ENCODE measurements at places on chromosomes 3 and 15.

DNA sequence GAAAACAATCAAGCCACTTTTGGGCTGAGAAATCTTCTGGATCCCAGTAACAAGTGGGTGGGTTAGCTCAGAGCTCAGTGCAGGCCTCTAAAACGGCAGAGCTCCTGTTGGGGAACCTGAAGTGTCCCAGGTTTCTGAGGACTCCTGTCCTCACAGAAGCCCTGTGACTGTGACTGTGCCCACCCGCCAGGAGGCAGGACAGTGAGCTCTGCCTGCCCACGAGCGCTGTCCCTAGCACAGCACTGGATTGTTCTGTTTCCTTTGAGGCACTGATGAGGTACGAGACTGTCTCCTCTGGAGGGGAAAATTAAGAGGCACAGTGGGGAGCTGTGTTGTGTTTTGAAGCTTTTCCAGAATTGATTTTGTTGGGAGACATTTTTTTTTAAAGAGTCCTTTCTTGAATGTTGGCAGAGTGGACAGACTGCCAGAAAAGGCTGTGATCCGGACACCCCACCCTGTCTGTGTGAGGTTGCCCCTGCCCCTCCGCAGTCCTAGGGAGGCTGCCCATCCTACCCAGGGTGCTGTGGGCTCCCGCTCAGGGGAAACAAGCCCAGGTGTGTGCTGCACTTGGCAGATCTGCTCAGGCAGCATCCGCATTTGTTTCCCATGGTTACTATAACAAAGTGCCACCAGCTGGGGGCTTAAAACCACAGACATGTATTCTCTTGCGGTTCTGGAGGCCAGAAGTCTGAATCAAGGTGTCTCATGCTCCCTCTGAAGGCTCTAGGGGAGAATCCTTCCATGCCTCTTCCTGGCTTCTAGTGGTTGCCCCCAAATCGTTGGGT, 66.6 kb upstream of the LARS2 start:
- DNase-seq: no peak

GRCh38 chr15:72201391-72201921, 3.9 kb upstream of the GRAMD2A start:
- no peak for DNase-seq

GRCh38 chr3:177936721-177937120, 599.5 kb upstream of the KCNMB2 start:
- no peak for DNase-seq

DNA sequence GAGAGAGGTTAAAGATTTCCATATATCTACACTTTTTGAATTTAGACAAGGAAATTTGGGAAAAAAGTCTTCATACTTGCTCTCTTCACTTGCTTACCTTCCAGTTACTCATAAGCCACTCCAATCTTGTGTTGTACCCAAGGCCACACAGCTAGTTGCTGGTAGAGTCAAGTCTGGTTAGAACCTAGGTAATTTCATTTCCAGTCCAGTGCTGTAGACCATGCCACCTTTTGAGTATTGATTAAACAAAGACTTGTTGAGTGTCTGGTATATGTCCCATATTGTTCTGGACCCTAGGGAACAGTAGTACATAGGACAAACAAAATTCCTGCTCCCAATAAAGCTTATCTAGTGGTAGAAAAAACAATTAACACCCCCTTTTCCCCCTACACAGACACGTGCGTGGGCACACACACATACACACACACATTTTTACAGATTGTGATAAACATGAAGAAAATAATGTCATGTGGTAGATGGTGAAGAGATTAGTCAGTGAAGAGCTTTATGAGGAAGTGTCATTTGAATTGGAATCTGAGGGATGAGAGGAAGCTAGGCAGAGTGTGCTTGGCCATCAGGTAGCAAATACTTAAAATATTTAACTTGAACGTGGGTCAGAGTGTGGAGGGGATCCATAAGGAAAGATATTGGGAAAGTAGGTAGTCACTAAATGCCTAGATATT, 2.1 kb downstream of the CMC1 start:
- no peak for DNase-seq

DNA sequence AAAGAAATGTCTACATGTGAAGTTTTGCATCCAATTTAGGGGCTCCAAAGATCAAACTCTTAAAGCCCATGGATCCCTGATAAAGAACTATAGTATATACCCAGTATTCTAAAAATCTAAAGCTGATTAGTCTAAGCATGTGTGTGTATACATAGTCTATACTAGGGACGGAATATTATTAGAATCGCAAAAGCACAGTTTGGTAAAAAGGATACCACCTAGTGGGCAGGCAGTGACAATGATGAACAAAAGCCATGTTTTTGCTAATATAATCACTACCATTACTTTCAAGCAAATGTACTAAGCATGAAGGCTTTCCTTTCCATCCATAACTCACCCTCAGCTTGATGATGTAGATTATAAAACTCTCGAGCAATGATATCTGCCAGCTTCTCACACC, 16.5 kb downstream of the POLQ start:
- DNase-seq: no peak

- DNase-seq: no peak
These were observed 91.9 kb downstream of the THSD4 start for GRCh38 chr15:71207141-71207540.

- no peak for DNase-seq
These were observed 405.7 kb downstream of the LSAMP start for GRCh38 chr3:116039651-116039985.

GRCh38 chr3:66386011-66386924, 114.6 kb downstream of the LRIG1 start:
- DNase-seq: no peak

GRCh38 chr3:11211531-11212298, 57.4 kb downstream of the HRH1 start:
- DNase-seq: no peak

- no peak for DNase-seq
These were observed 573.4 kb downstream of the NAALADL2 start for GRCh38 chr3:175432376-175433025.

DNA sequence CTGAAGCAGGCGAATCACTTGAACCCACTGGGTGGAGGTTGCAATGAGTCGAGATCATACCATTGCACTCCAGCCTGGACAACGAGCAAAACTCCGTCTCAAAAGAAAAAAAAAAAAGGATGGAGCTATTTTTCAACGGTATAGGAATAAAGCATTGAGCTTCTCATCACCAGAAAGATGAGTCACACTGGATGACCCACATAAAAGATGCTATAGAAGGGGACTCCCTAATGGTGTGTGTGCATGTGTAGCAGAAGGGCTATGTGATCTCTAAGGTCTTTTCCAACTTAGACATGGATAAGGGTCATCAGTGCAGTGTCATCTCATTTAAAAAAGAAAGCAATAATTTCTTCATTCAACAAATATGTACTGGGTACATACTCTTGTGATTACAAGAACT, 476.0 kb downstream of the MFSD1 start:
- DNase-seq: no peak

- DNase-seq: no peak
These were observed 5.5 kb upstream of the PLXND1 start for GRCh38 chr3:129611812-129612533.

DNA sequence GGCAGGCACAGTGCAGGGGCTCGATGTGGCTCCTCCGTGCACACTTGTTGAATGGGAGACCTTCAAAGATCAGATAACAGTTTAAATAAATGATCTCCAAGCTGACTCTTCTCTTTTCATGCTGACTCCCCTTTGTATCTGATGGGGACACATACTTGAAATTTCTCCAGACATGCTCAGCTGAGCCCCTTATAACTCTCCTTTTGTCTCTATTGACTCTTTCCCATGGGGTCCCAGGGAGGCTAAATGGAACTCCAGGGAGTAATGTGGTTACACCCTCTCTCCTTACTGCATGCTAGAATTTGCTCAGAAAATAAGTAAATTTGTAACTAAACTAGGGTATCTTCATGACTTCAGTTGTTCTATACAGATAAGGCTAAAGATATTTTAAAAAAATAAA, 48.2 kb upstream of the TM4SF4 start:
- DNase-seq: no peak

GRCh38 chr3:80097674-80098073, 329.9 kb upstream of the ROBO1 start:
- DNase-seq: no peak

- no peak for DNase-seq
These were observed 4.3 kb upstream of the TSEN2 start for GRCh38 chr3:12479919-12480427.

DNA sequence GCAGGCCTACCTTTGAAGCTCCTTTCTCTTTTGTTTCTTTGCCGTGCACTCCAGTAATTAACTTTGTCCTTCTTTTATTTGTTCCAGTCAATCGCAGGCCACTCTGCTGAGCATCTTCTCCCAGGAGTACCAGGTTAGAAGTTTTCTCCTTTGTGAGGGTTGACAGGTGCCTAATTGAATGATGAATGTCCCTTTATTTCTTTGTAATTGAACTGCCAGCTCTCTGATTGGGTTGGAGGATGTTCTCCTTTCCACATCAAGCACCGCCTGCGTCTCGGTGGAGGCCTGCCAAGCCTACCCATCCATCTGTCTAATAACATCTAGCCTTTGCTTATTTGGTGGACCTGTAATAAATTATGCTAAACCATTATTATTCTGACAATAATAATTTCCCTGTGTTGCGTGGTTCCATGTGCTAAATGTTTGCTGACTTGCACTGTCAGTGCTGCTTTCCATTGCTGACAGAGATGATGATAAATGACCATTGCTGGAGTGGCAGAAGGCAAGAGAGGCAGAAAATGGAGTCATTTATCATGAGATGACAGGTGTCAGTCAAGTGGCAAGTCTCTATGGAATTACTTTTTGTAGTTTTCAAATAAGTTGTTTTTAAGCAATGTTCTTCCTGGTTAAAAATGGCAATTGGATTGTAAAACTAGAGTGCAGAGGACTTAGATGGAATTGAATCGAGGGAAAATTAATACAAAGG, 64.9 kb downstream of the CDIN1 start:
- no peak for DNase-seq

DNA sequence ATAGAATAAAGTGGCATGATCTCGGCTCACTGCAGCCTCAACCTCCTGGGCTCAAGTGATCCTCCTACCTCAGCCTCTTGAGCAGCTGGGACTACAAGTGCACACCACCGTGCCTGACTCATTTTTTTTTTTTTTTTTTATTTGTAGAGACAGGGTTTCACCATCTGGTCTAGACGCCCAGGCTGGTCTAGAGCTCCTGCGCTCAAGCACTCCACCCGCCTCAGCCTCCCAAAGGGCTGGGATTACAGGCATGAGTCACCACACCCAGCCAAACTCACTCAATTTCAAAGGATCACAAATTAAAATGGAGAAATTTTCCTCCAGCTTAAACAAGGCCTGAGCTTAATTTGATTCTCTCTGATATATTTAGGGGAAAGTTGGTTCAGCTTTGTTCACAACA, 27.3 kb upstream of the NMB start:
- no peak for DNase-seq

DNA sequence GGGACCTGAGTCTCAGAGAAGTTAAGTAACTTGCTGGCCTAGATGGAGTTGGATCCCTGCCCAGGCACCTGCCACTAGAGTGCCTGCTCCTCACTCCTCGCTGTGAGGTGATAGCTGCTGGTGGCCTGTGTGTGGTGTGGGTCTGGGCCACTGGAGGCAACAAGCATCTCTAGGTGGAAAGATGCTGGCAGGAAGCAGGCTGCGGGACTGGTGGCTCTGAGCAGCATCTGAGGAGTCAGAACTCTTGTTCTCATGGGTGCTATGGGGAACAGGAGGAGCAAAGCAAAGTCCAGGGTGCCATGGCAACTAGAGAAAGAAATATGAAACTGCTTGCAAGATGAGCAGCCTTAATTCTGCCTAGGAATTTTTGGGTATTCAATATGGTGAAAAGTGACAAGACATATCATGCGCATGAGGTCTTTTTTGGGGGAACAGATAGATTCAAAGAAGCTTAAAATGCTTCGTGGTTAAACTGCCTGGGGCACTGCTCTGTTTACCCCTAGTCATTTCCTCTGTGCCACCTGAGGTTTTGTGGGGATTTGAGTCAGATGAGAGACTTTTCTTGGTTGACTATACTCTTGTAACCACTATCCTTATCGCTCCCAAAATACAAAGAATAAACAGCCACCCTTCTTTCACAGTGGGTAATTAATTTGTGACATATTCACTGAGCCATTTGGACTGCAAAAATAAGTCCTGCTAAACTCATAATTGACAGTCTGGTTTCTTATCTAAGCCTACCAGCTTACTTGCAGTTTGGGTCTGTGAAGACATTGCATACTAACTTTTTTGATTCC, 50.3 kb downstream of the MED12L start:
- DNase-seq: peak; percentile 67

- DNase-seq: no peak
These were observed 18.3 kb downstream of the MYZAP start for GRCh38 chr15:57609805-57610529.

Measured in T-helper 2 cell treated with Interferon-gamma antibody and Interleukin-4, amounts not matched to agents 5 μg/mL and 100 μg/mL, for 36 hours (primary cell).